ENCODE measurements at places on chromosomes 2 and 18.

DNA sequence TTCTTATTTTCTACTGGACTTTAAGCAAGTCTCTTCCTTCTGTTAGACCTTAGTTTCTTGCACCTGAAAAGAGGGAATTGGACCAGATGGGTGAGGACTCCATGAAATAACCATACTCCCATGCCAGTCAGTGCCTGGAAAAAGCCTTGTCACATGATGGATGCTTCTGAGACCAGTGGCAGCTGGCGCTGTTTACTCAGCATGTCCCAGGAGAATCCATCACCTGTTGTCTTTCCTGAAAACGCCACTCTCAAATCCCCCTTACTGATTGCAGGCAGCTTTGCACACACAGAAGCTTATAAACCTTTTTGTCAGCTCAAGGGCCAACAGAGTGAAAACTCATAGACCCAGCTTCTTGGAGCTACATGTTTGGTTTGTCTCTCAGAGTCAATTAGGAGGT is 117.6 kb downstream of the POLE4 start:
- DNase-seq, result no peak

- DNase-seq, result no peak
These were observed 163.7 kb downstream of the LTBP1 start for GRCh38 chr2:33110461-33110860.

DNA sequence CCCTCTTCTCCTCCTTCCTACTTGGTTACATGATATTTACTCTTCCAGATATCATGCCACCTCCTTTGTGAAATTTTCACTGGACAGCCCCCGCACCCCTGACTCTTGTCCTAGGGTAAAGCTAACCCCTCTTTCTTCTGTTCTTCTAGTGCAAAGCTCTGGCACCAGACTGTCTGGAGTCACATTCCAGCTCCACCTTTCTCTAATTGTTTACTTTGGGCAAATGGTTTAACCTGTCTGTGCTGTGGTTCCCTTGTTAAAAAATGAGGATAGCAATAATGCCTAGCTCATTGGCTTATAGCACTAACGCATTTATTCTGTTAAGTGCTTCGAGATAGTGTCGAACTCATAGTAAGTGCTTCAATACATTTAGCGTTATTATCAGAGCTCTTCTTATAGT is 306.2 kb downstream of the ALK start:
- no peak for DNase-seq

DNA sequence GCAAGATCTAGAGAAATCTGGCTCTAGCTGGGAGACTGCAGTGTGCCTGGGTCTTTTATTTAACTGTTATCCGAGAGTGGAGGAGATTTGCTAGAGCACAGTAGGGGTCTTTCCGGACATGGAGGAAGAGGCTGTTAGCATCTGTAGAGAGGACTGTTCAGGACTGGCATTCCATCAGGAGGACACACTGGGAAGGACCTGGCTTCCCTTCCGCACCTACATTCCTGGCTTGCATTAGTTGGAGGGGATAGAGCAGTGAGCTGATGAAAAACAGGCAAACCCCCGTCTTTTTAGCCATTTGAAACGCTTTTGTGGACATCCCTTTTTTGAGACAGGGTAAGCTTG is 874 bp upstream of the PIEZO2 start:
- DNase-seq, result no peak

- no peak for DNase-seq
These were observed 13.6 kb downstream of the TCF23 start for GRCh38 chr2:27162151-27163121.

DNA sequence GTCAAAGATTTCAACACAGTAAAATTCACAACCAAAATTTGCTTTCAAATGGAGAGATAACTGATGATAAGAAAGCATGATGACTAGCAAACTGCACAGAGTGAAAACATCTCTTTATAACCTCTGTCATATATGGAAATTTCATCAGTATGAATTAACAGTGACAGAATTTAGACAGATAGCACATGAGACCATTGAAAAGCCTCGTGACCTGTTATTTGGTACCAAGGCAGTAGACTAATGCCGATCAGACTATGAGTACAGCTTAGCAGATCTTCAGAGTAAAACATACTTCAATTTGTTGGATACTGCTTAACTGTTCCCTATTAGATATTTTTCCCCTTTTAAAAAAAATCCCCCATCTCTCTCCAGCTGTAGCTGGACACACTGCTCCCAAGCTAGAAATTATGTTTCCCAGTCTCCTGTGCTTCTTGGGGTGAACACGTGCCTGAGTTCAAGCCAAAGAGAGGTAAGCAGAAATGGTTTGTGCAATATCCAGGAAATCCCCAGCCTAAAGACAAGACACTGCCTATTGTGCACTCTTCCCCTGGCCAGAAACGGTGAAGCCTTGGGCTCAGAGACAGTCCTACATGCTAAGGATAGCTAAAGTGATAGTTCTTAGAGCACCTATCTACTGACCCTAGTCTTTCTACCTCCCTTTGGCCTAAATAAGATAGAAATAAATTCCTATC is 256.1 kb downstream of the NCKAP5 start:
- DNase-seq, result no peak

- no peak for DNase-seq
These were observed 10.2 kb downstream of the CATIP start for GRCh38 chr2:218366621-218367414.

GRCh38 chr2:78351208-78351607 is 674.3 kb upstream of the REG3G start:
- no peak for DNase-seq

GRCh38 chr2:185919155-185919554 is 180.6 kb downstream of the FSIP2 start:
- DNase-seq, result no peak

GRCh38 chr2:196601430-196602306 is 37.8 kb upstream of the CCDC150 start:
- DNase-seq, result no peak

DNA sequence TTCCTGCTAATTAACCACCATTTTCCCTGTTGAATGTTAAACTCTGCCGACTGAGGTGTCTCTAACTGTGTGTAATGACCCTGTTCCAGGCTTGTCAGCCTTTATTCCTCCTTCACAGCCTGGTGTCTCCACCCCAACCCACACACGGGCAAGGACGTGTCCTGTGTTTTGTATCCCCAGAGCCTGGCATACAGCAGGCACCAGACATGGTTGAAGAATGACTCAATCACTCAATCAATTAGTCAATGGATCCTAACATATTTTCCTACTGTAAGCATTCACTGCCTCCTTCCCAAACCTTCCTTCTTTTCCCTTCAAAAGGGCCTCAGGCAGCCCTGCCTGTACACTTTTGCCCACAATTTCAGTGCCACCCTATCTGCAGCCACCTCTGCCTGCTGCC is 2.7 kb upstream of the TNS1 start:
- DNase-seq, result no peak

GRCh38 chr2:149871091-149871885 is 283.7 kb upstream of the MMADHC start:
- no peak for DNase-seq

DNA sequence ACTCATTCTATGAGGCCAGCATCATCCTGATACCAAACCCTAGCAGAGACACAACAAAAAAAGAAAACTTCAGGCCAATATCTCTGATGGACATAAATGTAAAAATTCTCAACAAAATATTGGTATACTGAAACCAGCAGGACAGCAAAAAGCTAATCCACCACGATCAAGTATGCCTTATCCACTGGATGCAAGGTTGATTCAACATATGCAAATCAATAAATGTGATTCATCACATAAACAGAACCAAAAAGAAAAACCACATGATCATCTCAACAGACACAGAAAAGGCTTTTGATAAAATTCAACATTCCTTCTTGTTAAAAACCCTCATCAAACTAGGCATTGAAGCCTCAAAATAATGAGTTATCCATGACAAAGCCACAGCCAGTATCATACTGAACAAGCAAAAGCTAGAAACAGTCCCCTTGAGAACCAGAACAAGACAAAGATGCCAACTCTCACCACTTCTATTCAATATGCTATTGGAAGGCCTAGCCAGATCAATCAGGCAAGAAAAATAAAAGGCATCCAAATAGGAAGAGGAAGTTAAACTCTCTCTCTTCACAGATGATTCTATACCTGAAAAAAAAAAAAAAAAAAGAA is 45.3 kb downstream of the RTTN start:
- no peak for DNase-seq

DNA sequence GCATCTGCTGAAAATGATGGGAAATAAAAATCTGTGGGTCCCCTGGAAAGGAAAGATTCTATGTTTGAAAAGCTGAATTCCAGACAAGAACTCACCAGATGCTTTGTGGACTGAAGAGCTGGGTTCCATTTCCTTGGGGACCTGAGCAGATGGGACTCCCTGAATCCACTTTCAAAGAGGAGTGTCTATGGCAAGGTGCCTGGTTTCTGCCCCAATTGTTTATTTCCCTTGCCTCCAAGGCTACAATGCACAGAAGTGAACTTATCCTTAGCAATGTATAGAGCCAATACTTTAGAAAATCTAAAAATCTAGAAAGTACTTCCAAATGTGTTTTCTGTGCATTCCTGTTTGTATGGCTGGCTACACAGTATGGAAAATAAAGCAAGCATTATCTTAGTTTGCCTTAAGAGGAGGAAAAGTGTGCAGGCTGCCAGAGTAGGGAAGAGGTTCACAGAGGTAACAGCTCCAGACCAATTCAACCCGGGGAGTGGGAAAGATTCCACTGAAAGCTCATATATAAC is 420.5 kb downstream of the NRXN1 start:
- no peak for DNase-seq

DNA sequence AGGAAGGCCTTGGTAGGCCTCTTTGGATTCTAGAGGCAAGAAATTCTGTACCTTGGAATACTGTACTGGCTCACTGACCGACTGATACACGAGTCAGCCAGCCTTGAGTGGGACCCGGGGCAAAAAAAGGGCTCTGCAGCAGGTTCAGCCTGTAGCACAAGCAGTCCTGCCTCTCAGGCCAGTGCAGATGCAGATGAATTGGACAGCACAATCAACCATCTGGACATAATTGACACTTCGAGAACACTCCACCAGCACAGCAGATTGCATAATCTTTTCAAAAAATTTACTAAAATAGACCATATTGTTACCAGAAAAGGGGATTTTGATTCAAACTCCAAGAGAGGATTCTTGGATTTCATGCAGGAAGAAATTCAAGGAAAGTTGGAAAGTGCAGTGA is 241.6 kb downstream of the RPIA start:
- DNase-seq, result no peak

DNA sequence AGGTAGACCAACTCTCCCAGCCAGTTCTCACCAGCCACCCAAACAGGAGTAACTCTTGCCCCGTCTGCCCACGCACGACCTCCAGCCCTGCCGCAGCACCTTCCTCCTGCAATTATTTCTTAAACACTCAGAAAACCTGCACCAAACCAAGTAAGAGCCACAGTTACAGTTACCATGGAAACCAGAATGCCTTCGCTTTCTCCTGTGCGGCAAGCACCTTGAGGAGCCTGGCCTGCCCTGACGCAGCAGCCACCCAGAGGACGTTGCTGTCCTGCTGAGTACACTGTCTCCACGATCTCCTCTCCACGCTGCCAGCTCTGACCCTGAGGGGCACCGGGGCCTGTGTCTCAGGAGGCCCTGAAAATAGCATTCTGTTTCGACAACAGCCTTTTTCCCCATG is 94.3 kb upstream of the SMIM21 start:
- no peak for DNase-seq

DNA sequence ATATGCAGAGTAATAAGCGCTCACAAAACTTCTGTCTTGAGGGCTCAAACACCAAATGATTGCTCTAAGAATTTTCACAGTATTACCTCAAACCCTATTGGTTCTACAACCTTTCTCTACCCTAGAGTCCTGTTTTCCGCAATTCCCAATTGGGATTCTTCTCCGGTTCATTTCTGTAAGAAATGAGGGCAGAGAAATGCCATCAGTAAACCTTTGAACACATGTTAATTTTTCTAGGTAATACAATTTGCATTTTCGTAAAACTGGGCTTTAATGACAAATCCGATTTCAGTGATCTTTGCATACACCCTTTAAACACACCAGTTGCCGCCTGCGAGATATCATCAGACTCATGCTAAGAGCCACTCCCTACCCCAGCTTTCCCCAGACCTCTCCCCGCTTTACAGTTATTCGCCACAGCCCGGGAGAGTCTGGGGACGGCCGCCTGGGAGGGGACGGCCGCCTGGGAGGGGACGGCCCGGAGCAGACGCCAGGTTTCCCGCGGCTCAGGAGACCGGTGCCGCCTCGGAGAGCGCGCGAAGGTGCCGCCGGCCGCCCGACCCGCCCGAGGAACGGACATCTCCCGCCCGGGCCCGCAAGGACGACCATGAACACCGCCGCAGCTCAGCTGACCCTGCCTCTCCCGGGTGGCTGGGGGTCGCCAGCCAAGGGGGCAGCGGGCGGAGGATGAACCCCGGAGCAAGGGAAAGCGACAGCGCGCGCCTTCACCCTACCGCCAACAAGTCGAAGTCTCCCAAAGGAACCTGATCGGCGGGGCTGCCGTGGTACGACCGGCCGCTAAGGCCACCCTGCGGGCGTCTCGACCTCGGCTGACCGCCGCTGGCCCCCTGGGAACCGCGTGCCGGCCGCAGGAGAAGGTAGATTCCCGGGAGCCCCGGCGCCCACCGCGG is 463 bp downstream of the SMC6 start:
- peak; percentile 9 for DNase-seq

DNA sequence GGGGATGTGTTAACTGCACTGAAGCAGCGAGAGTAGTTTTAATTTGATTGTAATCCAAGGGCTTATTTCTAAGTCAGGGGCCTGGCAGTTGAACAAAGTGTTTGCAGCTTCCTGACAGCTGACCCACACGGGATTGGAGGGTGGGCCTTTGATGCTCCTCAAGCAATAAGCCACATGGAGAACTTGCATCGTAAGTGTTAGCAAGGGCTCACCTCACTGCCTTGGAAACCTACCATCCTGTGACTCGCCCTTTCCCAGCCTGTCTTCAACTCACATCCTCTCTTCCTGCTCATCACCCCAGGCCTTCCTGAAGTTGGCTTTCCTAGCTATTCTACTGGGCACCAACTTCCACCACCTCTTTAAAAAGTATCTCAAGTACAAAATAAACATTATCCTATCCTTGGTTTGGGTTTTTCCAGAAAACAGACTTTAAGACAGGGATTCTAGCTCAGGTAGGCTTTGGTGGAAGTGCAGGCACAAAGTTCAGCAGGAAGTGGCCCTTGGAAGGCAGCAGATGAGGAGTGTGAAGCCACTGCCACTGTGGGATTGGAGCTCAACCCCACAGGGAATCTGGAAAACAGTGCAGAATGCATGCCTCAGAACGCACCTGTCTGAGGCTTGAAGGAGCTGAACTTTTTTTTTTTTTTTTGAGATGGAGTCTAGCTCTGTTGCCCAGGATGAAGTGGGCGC is 31.6 kb downstream of the B3GNT2 start:
- DNase-seq, result no peak

- no peak for DNase-seq
These were observed 862.4 kb downstream of the CNTNAP5 start for GRCh38 chr2:124887466-124887865.

- DNase-seq, result no peak
These were observed 37.5 kb upstream of the TPO start for GRCh38 chr2:1375794-1376193.

- no peak for DNase-seq
These were observed 65.7 kb downstream of the COL4A3 start for GRCh38 chr2:227230151-227230550.

DNA sequence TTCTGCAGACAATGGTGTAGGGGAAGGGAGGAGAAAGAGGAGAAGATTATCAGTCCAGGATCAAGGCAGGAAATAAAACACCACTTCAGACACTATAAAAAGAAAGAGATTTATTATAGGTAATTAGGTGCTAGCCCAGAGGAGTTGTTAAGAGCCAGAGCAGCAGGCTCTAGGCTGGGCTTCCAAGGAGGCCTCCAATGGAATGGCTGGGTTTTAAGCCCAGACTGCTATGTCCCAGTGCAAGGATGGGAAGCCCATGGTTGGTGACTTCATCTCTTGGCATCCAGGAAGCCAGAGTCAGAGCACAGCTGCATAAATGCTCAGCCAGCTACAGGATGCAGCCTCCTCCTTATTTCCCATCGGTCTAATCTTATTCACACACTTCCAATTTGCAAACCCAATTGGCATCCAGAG is 95.6 kb downstream of the LAMA3 start:
- DNase-seq, result no peak

Measured in stimulated activated CD4-positive, alpha-beta T cell treated with anti-CD3 and anti-CD28 coated beads, TNF-alpha, amount 100 ng/mL, for 24 hours (primary cell).